ENCODE measurements at places on chromosomes 13 and 19.

DNA sequence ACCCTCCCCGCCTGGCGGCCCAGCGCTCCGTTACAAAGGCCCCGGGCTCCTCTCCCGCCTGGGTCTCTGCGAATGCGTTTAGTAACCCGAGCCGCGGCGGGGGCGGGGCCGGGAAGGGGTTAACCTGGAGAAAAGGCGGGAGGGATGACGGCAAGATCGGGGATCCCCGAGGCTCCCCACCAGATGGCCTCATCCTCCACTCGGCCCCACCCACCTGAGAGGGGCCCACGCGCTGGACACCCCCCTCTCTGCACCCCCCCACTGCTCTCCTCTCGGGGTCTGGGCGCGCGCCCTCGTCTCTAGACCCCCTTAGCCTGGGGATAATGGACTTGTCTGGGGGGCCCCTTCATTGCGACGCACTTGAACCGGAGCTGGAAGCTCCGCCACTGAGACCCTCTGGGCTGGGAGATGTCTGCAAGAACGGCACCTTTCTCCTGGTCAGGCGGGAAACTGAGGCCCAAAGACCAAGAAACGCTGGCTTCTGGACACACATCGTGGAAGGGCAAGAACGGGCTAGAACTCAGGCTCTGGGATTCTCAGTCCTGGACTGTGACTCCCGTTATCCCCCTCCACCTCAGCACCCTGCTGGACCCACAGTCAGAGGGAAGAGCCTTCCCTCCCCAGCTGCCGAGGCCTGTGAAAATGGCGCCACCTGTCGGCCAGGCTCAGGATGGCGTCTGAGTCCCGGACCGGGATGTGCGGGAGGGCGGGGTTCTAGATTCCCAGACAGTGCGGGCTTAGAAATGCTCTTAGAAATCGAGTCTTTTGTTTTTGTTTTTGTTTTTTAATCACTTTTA lies 2.9 kb upstream of the LTBP4 start:
- DNase-seq = peak; percentile 55

DNA sequence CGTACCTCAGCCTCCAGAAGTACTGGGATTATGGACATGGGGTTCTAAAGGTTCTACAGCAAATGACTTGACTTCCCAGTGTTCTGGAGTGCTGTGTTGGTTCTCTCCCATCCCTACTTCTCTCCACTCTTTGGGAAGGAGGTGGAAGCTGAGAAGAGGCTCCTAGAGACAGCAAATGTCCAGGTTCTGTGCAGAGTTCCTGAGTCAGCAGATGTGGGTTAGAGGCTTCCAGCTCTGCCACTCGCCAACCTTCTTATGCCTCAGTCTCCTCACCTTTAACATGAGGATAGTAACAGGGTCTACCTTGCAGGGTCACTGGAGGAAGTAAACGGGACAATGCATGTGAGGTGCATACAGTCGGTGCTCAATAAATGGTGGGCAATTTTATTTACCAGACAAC lies 80.5 kb upstream of the VSTM2B start:
- no peak for DNase-seq

GRCh38 chr19:11088506-11089253 lies 583 bp upstream of the LDLR start:
- DNase-seq = no peak

GRCh38 chr19:17035842-17036424 lies 9.3 kb upstream of the CPAMD8 start:
- no peak for DNase-seq

DNA sequence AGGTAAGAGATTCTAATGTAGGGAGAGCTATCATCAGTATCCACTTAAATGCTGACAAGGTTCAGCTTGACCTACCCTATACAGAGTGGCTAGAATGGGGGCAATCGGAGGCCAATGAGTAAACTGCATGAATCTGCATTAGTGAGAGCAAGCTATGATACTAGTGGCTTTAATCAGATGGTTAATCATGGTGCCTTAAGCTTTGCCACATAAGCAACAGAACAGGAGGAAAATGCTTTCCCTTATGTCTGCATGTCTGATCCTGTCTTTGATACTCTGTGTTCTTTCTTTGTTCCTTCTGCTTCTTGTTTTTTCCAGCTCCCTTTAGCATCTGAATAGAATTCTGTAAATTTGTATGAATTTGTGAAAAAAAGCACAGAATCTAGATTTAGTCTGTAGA lies 91.1 kb downstream of the WDFY2 start:
- no peak for DNase-seq

DNA sequence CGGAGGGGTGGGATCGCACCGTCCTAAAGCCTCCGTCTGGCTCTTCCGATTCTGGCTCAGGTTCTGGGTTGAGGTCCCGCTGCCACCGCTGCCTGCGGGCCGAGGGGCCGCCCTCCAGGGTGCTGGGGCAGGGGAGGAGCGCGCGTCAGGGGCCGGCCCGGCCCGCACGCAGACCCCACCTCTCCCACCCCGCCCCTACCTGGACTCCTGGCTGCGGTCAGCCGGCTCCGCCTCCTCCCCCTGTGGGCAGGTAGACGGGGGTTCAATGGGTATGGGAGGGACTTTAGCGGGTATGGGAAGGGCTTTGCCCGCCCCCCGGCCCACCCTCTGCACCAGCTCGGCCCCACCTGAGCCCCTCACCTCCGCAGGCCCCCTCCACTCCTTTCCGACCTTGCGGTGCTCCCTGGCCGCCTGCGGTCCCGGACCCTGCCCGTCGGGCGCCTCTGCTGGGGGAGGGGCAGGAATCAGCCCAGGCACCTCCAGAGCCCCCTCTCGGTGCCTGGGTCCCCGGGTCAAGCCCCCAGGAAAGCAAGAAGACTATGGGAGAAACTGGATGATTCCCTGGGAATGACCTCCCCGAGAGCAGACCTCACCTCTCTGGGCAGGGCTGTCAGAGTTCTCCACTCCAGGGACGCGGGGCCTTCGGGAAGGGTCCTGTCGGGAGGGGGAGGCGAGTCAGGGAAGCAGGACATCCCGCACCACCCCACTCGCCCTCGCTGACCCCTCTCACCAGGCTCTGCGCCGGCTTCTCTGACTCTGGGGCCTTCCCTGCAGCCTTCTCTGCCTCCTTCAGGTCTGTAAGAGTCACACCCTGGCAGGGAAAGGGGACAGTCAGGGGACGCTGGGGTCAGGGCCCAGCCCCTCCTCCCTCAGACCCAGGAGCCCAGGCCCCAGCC lies 17.0 kb downstream of the EPS8L1 start:
- DNase-seq = no peak

DNA sequence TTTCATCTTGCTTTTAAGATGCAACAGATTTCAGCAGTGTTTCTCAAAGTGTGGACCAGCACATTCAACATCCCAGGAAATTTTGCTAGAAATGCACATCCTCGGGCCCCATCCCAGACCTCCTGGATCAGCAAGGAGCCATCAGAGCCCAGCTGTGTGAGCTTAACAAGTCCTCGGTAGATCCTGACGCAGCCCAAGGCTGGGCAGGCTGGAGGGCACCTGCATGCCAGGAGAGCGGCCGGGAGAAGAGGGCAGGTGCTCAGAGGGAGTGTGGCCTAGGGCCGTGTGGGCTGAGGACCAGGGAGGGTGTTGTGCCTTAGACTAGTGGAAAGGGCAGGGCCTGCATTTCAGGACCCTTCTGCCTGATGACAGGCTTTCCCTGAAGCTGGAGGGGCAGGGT lies 2.2 kb upstream of the MCF2L start:
- DNase-seq = no peak

- DNase-seq = no peak
Observed at GRCh38 chr19:49679771-49680413, 2.8 kb downstream of the PRMT1 start.

DNA sequence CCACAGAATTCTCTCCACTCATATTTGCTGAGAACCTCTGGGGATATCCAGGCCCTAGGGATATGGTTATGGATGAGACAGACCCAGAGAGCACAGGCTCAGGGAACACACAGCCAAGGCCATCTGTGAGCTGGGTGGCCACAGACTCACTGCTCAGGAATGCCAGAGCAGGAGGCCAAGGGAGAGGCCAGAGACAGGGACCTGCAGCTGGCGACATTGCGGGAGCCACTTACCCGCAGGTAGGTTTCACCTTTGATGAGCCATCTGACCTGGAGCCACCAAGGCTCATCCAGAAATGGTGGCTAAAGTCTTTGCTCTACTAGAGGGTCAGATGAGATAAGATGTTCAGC lies 29.4 kb downstream of the CCNE1 start:
- no peak for DNase-seq

- no peak for DNase-seq
Observed at GRCh38 chr19:1935484-1936208, 5.3 kb upstream of the CSNK1G2 start.

GRCh38 chr19:38670921-38671398 lies 23.5 kb downstream of the ACTN4 start:
- no peak for DNase-seq

DNA sequence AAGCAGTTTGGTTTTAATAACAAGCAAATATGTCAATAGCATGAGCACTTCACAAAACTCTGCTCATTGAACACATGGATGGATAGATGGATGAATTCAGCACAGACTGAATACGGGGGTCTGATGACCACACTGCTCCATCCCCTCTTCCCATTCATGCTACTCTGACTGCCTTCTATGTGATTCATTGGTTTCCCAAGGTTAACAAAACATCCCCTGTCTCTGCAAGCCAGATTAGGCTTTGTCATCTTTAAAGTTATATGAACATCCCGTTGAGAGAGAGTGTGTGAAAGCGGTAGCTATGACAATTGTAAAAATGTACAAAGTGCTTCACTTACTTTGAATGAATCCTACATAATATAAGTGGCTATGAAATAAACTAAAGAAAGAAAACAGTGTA lies 252.5 kb downstream of the OXGR1 start:
- DNase-seq = no peak

- no peak for DNase-seq
Observed at GRCh38 chr13:19645000-19645399, 11.5 kb downstream of the MPHOSPH8 start.

GRCh38 chr13:97658556-97658955 lies 224.6 kb downstream of the RAP2A start:
- DNase-seq = no peak

- DNase-seq = no peak
Observed at GRCh38 chr13:93814658-93815057, 588.1 kb downstream of the GPC6 start.

DNA sequence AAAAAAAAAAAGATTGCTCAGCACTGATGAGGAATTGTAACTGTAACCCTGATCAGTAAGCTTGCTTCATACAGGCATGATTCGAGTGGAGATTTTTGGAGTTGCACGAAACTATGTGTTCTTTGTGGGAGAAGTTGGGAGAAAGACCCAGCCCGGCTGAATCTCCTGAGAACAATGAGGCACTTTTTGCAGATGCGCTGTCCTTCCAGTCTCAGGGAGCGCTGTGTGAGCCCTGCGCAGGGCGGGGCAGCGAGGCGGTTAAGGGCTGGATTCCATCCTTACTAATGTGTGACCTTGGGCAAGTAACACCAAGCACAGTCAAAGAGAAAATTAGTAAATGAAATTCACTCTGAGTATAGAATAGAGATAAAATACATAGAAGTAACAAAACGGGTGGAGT lies 76.9 kb downstream of the SIPA1L3 start:
- no peak for DNase-seq

DNA sequence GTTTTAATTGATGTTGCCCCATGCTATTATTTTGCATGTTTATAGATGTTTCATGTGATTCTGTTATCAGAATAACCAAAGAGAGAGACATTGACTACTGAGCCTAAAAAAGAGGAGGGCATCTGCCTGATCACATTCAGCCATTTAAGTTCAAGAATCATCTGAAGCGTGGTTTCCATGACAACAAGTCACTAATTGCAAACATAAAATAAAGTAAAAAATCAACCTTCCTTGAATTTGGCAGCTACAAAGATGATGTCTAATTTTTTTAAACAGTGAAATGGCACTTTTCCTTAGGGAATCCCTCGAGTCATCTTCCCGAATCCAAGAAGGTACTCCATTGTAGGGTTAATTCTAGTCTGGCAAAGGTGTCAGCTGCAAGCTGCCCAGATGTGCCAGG lies 884.2 kb downstream of the DIAPH3 start:
- DNase-seq = no peak

GRCh38 chr13:112143753-112144615 lies 77.0 kb downstream of the SOX1 start:
- DNase-seq = no peak

DNA sequence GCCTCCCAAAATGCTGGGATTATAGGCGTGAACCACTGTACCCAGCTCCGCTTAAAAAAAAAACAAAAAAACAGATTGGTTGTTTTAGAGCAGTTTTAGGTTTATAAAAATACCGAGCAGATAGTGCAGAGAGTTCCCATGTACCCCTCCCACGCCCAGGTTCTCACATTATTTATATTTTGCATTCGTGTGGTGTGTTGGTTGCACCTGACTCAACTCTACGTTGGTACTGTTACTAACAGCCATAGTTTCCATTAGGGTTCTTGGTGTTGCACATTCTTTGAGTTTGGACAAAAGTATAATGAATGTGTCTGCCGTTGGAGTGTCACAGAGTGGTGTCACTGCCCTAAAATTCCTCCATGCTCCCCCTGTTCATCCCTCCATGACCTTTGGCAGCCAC lies 29.1 kb downstream of the MYO9B start:
- no peak for DNase-seq

GRCh38 chr19:55272142-55272541 lies 7.8 kb downstream of the HSPBP1 start:
- DNase-seq = no peak

DNA sequence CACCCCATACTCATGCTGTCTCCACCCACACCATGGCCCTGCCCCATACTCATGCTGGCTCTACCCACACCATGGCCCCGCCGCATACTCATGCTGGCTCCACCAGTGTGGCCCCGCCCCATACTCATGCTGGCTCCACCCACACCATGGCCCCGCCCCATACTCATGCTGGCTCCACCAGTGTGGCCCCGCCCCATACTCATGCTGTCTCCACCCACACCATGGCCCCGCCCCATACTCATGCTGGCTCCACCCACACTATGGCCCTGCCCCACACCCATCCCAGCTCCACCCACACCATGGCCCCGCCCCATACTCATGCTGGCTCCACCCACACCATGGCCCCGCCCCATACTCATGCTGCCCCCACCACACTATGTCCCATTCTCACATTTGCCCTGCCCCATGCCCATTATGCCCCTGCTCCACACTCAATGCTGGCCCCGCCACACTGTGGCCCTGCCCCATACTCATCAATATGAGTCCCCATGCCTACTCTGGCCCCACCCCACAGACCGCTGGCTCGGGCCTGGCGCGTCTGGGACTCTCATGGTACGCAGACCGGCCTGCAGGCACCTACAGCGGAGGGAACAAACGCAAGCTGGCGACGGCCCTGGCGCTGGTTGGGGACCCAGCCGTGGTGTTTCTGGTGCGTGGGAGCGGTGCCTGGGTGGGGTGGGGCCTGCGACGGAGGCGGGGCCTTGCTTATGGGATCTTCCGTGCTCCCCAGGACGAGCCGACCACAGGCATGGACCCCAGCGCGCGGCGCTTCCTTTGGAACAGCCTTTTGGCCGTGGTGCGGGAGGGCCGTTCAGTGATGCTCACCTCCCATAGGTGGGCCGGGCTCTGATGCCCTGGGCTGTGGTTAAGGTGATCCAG lies 3.7 kb upstream of the ARHGAP45 start:
- DNase-seq = no peak

GRCh38 chr13:67137044-67137735 lies 92.9 kb downstream of the PCDH9 start:
- no peak for DNase-seq

DNA sequence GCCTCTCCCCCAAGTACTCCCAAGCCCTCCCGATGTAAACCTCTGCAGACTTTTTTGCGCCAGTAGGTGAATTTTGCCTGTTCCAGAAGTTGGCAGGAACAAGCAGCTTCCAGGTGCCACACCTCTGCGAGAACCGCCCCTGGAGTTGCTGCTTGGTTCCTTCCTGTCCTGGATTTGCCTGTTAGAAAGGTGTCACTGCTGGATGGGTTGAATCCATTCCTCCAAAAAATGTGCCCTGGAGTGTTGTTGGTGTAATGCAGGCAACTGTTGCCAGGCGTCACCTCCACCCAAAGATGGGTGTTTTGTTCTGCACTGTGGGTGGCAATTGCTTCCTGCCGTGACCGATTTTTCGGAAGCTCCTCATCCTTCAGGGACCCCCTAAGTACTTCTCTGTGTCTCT lies 5.7 kb downstream of the PGPEP1 start:
- DNase-seq = no peak
